ENCODE measurements at places on chromosomes 2 and 18.

DNA sequence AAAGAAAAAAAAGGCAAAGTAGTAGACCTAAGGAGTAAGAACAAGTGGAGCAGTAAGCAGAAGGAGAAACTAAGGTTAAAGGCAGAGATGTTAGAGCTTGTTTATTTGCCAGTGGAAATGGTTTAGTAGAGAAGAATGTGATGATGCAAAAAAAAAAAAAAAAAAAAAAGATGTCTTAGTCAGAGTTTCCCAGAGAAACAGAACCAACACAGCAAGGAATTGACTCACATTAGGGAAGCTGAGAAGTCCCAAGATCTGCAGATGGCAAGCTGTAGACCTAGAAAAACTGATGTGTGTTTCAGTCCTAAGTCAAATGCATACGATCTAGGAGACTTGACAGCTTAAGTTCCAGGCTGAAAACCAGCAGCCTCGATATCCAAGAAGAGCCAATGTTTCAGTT is 1548.8 kb upstream of the LRRTM1 start:
- DNase-seq = no peak

- no peak for DNase-seq
Observed at GRCh38 chr2:1789610-1790009, 45.3 kb upstream of the PXDN start.

DNA sequence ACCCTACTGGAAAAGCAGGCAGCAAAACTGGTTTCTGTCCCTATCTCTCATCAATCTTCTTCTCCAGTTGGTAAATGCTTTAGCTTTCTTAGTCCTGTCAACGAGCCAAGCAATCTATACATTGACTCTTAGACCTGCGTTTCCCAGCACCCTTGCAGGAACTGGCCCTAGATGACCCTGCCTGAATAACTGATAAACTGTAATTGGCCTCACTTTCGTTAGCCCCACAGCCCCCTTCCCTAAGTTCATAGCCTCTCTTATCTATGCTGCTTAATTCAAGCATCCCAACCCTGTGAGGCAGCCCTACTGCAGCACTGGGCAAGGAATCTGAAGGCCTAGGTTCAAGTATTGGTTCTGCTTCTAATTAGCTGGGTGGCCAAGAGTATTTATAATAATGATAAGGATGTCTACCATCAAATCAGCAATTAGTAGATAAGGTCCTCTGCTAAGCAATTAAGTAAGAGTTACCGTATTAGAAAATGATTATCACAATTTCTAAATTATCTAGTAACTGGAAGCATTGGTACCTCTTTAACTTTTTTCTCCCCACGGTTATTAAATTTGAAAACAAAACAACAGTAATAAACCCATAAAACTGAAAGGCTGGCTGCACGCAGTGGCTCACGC is 86.4 kb upstream of the RMDN2 start:
- DNase-seq = no peak

DNA sequence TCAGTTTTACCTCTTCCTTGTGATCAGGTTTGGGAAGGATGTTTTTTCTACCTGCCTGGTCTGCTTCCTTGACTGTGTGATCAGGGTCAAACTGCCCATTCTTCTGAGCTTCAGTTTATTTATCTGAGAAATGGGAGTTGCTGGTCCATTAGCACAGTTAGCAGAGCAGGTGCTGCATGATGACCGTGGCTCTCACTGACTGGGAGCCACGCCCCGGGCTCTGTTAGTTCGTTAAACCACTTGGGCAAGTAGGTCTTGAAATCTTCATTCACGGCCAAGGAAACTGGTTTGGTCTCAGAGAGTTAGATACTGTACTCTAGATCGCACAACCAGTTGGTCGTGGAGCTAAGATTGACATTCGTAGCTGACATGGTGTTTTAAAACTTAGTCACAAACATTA is 41.7 kb downstream of the INPP5D start:
- no peak for DNase-seq

GRCh38 chr2:9228088-9228751 is 21.6 kb downstream of the ASAP2 start:
- DNase-seq = no peak
